Activated naive CD8-positive, alpha-beta T cell treated with anti-CD3 and anti-CD28 coated beads, Interleukin-2, amount 50 U/mL, for 24 hours (primary cell): ENCODE measurements at places on chromosomes 5 and 9.
A peak's percentile ranks its signal among the peaks of the same experiment; 100 is the strongest.

GRCh38 chr5:173989432-173990082 is 587 bp downstream of the C5orf47 start:
- no peak for DNase-seq

DNA sequence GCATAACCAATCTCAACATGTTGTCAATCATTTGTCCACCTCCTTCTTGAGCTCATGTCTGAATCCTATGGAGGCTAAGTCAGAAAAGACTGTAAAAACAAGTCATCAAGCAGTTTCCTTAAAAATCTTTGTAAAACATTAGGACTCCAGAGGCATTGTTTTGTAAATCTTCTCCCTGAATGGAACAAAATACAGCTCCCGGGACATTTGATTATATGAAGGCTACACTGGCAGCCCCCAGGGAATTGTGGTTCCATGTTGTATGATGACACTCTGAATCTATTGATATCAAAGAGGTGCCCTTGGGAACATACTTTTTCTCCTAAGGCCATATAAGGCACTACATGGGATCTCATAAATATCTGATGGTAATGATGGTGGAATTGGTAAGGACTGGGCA is 83.2 kb upstream of the NUDT12 start:
- DNase-seq = no peak

- no peak for DNase-seq
These were observed 279.7 kb downstream of the NPR3 start for GRCh38 chr5:32990593-32991420.

GRCh38 chr9:21141427-21141882 is at the start of gene IFNW1:
TSS of gene IFNW1 (minus strand) at chr9:21141832. CDS start at chr9:21141570, 262 bp downstream.
- no peak for DNase-seq

DNA sequence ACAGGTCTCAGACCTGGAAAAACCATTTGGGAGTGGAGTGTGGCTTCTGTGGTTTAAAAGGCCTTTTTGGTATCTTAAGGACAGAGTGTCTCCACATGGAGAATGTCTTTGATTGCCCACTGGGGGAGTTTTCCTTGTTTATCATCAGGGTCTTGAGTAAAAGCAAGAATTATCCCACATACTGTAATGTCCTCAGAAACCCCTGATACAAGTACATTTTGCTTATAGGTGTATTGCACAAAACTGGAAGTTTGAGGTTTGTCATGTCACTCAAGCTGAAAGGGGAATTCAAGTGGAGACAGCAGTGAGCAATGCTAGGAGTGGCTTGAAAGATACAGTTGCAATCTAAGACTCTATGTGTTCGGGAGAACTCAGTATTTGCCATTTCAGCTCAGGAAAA is 62.7 kb upstream of the GRAMD2B start:
- no peak for DNase-seq

DNA sequence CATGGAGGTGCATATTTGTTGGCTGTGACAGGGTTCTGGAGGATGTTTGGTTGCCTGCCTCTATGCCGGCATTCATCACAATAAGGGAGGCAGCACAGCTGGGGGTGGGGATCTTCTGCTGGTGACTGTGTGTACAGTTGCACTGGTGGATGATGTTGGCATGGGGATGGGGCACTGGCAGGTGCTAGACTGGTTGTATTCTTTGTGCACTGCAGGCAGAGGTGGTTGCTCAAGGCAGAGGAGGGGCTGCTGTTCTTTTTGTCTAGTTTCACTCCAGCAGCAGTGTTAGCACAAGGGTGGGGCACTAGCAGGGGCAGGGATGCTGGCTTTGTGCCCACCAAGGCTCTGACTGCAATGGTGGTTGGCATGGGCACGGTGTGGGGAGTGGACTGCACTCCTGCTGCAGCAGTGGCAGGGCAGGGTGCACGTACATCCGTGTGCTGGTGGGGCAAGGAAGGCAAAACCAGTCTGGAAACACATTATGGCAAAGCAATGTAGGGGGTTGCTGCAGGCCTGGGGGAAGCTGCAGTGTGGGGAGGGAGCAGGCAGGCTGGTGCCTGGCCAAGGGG is 69.3 kb downstream of the ISOC1 start:
- DNase-seq = no peak

- DNase-seq = no peak
These were observed 16.5 kb downstream of the MRPL36 start for GRCh38 chr5:1783216-1783554.

- DNase-seq = no peak
These were observed 116.9 kb upstream of the ARRDC3 start for GRCh38 chr5:91499943-91500531.

- no peak for DNase-seq
These were observed 300.7 kb downstream of the MSX2 start for GRCh38 chr5:175025077-175025476.

DNA sequence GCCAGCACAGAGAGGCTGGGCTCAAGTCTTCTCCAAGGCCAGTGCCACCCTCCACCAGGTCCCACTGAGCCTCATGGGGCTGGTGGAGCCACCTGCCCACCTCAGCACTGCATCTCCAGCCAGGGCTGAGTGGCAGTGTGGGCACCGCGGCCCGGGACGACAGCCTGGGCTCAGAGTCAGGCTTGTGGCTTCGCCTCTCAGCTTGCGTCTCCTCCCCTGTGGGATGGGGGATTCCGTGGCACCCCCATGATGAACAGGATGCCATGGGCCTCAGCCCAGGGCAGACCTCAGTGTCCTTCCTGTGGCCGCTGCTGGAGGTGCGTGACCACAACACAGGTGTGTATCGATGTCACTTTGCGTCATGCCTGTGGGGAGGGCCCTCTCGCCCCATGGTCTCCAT is 136.4 kb upstream of the PPP1R26 start:
- DNase-seq = no peak

GRCh38 chr9:107137495-107138202 is 145.4 kb upstream of the RAD23B start:
- DNase-seq = peak; percentile 8

DNA sequence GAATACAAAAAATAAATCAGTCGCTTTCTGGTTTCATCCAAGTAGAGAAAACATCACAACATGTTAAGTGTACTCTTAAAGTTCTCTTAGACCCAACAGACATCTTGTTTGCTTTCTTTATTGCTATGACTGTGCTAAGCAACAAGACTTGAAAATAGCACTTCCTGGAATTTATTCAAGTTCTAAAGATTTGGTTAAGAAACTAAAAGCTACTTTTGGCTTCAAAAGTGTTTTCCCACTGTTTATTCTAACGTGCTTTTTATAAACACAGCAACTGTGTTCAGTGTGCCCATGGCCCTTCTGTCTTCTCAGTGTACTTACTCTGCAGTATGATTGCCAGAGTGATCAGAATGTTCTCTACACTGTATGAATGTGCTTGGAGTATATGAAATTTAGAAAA is 109.8 kb downstream of the GIN1 start:
- DNase-seq = no peak

DNA sequence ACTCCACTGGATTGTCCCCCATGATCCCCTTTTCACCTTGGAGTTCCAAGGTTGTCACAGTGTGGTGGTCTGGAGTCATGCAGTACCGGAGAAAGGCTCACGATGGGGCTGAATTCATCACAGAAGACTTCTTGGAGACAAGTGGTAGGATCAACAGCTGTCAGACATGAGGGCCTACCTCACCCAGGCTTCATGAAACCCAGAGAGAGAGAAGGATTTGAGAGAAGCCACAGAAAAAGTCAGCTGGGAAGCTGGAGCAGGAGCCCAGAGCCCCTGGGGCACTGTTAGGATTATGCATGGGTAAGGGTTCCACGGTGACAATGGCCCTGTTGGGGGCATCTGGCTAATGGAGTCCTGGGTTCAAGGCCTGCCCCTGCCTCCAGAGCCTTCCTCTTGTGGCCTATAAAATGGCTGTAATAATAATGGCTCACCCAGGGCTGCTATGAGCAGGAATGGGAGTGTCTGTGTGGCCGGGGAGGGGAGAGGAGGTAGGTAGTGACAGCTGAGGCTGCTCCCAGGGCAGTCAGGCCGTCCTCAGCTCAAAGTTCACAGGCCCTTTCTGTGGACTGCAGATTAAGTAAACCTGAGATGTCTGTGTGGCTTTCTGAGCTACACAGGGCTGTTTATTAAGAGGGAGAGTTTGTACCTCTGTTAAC is 910 bp downstream of the TRIM14 start:
- peak; percentile 36 for DNase-seq

DNA sequence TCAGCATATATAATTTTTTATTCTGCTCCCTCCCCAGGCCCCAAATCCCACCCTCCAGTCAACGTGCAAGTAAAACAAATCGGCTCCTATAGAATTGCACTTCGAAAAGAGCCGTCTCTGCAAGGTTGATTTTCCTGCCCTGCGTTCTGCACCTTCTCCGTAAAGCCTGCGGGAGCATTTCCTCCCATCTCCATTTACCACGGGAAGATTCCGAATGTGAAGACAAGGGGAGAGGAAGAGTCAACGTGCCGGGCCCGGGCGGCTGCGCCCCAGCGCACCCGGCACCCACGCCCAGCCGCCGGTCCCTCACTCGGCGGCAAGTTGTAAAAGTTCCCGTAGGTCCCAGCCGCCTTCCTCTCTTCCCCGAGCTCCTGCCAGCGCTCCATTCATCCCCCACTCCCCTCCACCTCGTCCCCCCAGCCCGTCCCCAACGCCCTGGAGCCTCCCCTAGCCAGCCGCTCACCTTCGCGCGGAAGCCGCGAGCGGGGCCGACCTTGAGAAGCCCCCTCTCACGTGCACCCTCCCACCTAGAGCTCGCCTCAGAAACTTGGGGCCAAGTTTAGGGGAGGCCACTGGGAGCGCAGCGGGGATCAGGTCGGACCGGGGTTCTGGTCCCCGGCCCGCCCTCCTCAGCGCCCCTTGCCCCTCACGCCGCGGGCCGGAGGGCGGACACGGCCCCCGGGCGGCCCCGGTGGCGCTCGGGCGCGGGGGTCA is 431 bp downstream of the BNC2 start:
- DNase-seq = no peak

DNA sequence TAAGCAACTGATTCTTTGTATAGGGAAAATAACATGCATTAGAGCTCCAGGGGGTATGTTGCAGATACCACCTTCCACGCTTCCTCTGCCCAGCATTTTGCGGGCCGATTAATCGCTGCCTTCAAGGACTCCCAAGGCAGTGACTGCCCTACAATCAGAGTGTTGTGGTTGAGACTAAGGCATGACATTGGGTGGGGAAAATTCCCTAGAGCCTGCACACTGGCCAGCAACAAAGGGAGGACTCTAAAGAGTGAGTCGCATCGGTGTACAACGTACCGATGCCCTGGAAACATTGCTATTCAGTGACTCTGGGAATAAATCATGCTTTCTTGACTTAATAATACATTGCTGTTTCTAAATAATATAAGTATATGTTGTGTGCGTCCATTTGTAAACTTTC is 119.7 kb downstream of the ZNF462 start:
- no peak for DNase-seq

- no peak for DNase-seq
These were observed 875 bp downstream of the ACO1 start for GRCh38 chr9:32385152-32385884.

GRCh38 chr5:159034083-159034824 is 65.5 kb downstream of the EBF1 start:
- no peak for DNase-seq

DNA sequence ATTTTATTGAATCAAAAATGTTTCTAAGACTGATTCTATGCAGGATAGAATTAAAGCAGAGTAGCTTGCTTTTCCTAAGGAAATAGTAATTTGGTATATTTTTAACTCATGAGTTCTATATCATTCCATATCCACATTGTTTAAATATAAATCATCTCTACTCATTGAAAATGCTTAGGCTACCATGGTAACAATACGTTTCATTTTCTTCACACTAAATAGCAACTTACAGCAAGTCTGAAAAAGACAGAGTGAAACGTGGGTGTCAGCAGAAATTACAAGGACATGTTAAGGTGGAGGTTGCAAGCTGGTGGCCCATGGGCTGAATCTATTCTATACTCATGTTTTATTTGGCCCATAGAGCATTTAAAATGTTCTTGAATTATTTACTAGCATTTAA is 487.9 kb downstream of the ARHGEF28 start:
- no peak for DNase-seq

GRCh38 chr5:36836831-36837230 is 39.7 kb upstream of the NIPBL start:
- no peak for DNase-seq

GRCh38 chr9:90840696-90841095 is 39.1 kb downstream of the SYK start:
- DNase-seq = no peak

- DNase-seq = no peak
These were observed 62.1 kb upstream of the SARDH start for GRCh38 chr9:133800266-133800665.

- DNase-seq = no peak
These were observed 208.6 kb downstream of the MPDZ start for GRCh38 chr9:13070612-13071595.

GRCh38 chr5:77560677-77561263 is 68.7 kb upstream of the WDR41 start:
- DNase-seq = no peak

GRCh38 chr5:174947548-174947947 is 223.2 kb downstream of the MSX2 start:
- DNase-seq = no peak

DNA sequence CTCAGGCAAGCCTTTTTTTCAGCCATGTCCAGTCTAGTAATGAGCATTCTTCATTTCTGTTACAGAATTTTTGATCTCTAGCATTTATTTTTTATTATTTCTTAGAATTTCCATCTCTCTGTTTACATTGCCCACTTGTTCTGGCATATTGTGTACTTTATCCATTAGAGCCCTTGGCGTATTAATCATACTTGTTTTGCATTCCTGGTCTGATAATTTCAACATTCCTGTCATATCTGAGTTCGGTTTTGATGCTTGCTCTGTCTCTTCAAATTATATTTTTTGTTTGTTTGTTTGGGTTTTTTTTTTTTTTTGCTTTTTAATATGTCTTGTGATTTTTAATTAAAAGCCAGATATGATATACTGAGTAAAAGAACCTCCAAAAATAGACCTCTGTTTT is 23.0 kb upstream of the JAK2 start:
- DNase-seq = no peak

DNA sequence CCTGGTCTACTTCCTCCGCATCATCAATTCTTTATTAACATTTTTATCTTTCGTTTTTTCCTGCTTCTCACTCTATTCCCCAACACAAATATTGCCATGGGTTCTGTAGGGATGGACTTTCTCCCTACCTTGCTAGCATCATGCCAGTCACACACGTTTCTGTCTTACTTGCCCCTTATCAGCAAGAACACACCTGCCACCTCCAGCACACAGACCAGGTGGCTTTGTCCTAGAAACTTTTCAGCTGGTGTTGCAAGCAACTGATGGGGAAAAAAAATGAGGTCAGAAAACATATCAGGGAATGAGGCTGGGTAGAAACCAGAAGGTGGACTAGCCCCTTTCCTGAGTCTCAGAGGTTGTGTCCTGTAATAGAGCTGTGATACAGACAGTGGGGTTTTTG is 5.8 kb downstream of the SH3RF2 start:
- DNase-seq = no peak

GRCh38 chr5:130874861-130875417 is 290.1 kb downstream of the HINT1 start:
- DNase-seq = no peak
